ENCODE measurements at places on chromosomes 2 and 18. TPM values are rescaled to one million over a fixed set of nuclear protein-coding genes. Genes with fewer than 3 reads are reported as not detected.

- H3K27me3 ChIP-seq, result no peaks in the 10 kb centered on the region
- H3K36me3 ChIP-seq, result no peaks in the 10 kb centered on the region
- H3K4me1 ChIP-seq, result peaks cover 15% of the 10 kb centered on the region
- DNase-seq, result no peak
- H3K27ac ChIP-seq, result no peak overlapping the region
Measured at GRCh38 chr2:85933753-85934594, 45.2 kb upstream of the ST3GAL5 start.

GRCh38 chr18:76064998-76065397 lies 430.0 kb downstream of the ZNF516 start:
- no peak overlapping the region for H3K4me3 ChIP-seq
- H3K27me3 ChIP-seq, result no peaks in the 10 kb centered on the region
- no peak overlapping the region for H3K27ac ChIP-seq
- DNase-seq, result peak; percentile 95

GRCh38 chr18:11993264-11993916 lies 12.1 kb downstream of the IMPA2 start:
- H3K4me1 ChIP-seq, result peaks cover 14% of the 10 kb centered on the region
- no peak overlapping the region for H3K4me3 ChIP-seq
- no peaks in the 10 kb centered on the region for H3K36me3 ChIP-seq
- no peak for DNase-seq
- no peaks in the 10 kb centered on the region for H3K27me3 ChIP-seq

GRCh38 chr2:168934826-168935225 lies 33.7 kb downstream of the G6PC2 start:
- no peak overlapping the region for H3K27ac ChIP-seq
- no peak for DNase-seq
- H3K27me3 ChIP-seq, result no peaks in the 10 kb centered on the region
- no peak overlapping the region for H3K4me3 ChIP-seq
- H3K36me3 ChIP-seq, result no peaks in the 10 kb centered on the region

DNA sequence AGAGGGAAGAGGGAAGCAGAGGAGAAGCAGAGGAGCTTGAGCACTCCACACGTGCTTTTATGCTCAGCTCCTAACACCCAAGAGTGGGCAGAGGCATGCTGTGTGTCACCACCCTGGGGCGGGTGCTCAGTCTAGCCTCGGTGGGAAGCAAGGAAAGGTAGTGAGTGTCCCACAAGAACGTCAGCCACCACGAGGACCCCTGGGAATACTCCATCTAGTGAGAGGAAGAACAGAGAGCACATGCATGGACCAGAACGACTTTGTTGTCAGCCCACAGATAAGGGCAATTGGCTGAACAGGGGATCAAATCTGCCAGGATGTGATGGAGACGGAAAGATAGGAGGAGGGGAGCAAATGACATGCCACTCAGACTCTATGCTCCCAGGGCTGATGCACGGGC lies 83.4 kb downstream of the XDH start:
- H3K4me1 ChIP-seq, result peaks cover 17% of the 10 kb centered on the region
- peaks cover 12% of the 10 kb centered on the region for H3K27me3 ChIP-seq
- DNase-seq, result no peak
- H3K36me3 ChIP-seq, result no peaks in the 10 kb centered on the region
- H3K27ac ChIP-seq, result no peak overlapping the region

DNA sequence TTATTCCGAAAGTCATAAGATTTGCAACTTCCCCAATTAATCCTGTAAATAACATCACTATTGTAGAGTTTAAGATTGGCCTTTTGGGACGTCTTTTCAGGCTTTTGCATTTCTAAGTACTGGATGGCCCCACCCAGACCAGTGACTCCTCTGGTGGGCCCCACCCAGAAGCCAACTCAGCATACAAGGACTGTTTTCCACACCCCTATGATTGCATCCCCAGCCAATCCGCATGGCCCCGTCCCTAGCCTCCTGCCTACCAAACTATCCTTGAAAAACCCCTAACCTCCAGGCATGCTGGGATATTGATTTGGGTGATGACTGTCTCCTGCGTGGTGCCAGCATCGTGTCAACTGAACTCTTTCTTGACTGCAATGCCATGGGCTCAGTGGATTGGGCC lies 24.5 kb upstream of the TGIF1 start:
- no peak overlapping the region for H3K4me3 ChIP-seq
- no peak overlapping the region for H3K27ac ChIP-seq
- no peaks in the 10 kb centered on the region for H3K27me3 ChIP-seq
- no peaks in the 10 kb centered on the region for H3K4me1 ChIP-seq

DNA sequence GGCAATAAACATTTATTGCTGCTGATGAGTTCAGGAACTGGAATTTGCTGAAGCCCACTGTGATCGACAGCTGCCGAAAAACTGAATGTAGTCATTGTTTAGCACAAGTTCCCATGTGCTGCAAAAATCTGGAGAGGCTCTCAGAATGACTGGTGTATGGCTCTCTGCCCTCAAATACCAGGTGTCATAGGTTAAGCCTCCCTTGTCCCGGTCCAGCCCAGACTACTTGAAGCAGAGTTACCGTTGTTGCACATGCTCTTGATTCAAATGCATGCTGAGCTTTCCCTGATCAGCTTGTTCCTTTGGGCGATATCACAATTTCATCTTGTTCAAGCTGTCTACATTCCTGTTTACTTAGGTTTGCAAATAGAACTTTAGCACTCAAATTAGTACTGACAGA lies 625.2 kb downstream of the CPS1 start:
- no peak for DNase-seq
- no peaks in the 10 kb centered on the region for H3K36me3 ChIP-seq
- no peak overlapping the region for H3K27ac ChIP-seq
- H3K4me1 ChIP-seq, result no peaks in the 10 kb centered on the region
- peaks cover 12% of the 10 kb centered on the region for H3K27me3 ChIP-seq
- no peak overlapping the region for H3K4me3 ChIP-seq

- no peak for DNase-seq
- H3K27ac ChIP-seq, result no peak overlapping the region
- H3K27me3 ChIP-seq, result no peaks in the 10 kb centered on the region
- H3K4me3 ChIP-seq, result no peak overlapping the region
- H3K4me1 ChIP-seq, result no peaks in the 10 kb centered on the region
- H3K36me3 ChIP-seq, result no peaks in the 10 kb centered on the region
Measured at GRCh38 chr2:180222644-180223043, 215.5 kb upstream of the CWC22 start.

AMER3 gene
- 1.2 TPM for total RNA-seq

ANKRD30B gene
- not detected for total RNA-seq

TIA1 gene
- 219 TPM for total RNA-seq

NEU2 gene
- not detected for total RNA-seq

ELOA2 gene
- not detected for total RNA-seq

NCKAP5 gene
- total RNA-seq, result 0.92 TPM

SCN3A gene
- 0.09 TPM for total RNA-seq
